ENCODE measurements at places on chromosomes 3 and 15.

- DNase-seq: no peak
Observed at GRCh38 chr15:58951388-58952007, 18.0 kb upstream of the SLTM start.

GRCh38 chr3:48353987-48354386 lies 18.0 kb upstream of the FBXW12 start:
- DNase-seq: no peak

GRCh38 chr3:135869439-135870105 lies 96.0 kb upstream of the PPP2R3A start:
- DNase-seq: no peak

GRCh38 chr3:155727836-155728235 lies 17.0 kb downstream of the PLCH1 start:
- no peak for DNase-seq

DNA sequence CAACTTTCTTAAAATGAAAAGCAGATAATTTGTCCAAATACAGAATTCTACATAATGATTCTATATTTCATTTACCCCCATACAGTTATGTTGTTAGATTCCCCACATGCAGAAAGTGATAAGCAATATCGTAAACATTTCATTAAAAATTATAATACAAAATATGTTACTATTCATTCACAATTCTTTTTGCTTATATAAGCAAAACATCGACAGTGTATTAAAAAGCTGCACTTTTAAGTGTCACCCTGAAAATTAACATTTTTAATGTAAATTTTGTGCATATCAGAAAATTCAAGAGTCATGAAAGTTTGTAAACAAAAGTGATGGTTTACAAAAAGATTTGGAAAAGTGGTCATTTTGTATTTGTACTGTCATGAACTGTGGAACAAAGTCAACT lies 19.2 kb downstream of the TMEM212 start:
- DNase-seq: no peak

DNA sequence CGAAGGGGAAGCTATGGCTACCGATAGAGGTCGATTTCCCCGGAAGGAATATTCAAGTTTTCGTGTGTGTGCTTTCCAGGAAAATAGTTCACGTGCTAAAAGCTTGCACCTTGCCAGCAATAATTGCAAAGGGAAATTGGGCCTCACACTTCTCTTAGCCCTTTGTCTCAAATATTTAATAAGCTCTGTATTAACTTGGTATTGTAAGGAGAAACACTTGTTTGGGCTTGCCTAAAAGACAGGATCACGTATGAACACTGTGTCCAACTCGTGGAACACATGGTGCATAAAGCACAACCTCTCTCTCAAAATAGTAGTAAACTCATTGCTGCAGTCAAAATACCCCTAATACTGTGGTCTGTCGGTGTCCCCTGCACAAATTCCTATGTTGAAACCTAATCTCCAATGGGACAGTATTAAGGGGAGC lies 352 bp upstream of the TMF1 start:
- DNase-seq: no peak

DNA sequence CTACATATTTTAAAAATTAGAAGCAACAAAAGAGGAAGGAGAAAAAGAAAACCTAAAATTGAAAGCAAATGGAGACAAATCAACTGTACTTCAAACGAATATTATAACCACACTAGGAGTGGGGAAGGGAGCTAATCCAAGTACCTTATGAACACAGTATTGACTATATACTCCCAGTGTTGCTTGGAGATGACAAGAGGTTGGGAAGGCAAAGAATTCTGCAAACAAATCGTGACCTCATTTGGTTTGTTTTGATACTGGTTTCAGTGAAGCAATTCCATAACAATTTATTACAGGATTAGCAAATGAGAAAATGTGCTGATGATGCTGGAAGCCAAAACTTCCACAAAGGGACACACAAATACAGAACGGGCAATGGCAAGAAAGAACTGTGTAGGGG lies 268.1 kb downstream of the ULK4 start:
- no peak for DNase-seq

DNA sequence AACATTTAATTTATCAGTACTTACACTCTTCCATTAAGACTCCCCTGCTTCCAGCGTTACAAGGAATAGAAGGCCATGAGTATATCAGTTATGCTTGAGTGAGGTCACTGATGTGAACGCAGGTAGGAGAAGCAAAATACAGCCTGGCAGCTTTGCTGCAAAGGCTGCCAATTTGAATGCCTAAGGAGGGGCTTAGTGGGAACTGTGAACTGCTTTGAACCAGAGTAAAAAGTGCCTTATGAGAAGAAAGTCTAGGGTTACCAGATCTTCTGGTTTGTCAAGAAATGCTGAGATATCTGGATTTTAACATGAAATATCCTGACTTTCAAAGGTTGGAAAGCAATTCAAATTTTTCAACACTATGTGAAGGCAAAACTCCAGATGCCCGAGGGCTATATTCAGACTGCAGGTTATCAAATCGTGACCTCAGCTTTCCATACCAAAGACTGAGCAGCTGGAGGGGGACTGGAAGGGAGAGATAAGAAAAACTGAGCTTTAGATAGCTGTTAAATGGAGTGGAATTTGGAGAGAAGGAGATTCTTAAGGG lies 446.3 kb upstream of the NECTIN3 start:
- no peak for DNase-seq

GRCh38 chr3:33898901-33899300 lies 100.5 kb downstream of the PDCD6IP start:
- no peak for DNase-seq

- DNase-seq: no peak
Observed at GRCh38 chr15:29874977-29875376, 52.7 kb upstream of the TJP1 start.

GRCh38 chr3:179967622-179968021 lies 69.1 kb downstream of the PEX5L start:
- DNase-seq: no peak

DNA sequence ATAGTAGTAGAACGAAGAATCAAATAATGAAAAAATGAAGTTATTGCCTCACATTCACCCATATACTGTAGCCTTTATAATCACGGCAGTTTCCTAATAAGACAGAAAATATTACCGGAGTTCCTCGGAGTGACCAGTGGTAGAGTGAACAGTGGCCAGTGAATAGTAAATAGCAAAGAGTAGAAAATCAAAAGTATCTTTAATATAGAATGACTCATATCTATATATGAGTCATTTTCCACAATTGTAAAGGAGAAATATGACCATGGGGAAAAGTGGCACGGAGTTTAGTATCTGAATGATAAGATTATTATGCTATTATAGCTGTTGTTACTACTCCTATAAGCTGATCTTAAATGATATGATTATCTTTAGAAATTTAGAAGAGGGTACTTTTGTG lies 38.5 kb downstream of the ZBTB20 start:
- no peak for DNase-seq

GRCh38 chr3:43298292-43298691 lies 12.0 kb downstream of the SNRK start:
- DNase-seq: no peak

DNA sequence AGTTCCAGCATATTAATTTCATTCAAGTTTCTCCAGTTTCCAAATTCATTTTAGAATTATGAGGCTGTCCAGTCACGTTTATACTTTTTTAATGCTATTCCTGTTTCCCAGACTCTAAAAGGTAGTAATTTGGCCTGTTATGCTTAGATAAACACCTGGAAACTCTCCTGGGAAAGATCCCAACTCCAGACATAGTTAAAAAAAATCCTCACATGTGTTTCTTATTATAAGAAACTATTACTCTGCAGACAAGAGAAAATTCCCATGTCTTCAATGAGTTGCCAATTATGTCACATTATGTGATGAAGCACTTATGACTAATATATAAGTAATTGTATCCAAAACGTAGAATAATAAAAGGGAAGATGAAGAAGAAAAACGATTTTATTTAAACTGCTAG lies 137.1 kb upstream of the TMC3 start:
- DNase-seq: no peak

GRCh38 chr3:66472313-66473134 lies 28.3 kb downstream of the LRIG1 start:
- DNase-seq: no peak

GRCh38 chr3:55882006-55882405 lies 394.9 kb upstream of the WNT5A start:
- no peak for DNase-seq

DNA sequence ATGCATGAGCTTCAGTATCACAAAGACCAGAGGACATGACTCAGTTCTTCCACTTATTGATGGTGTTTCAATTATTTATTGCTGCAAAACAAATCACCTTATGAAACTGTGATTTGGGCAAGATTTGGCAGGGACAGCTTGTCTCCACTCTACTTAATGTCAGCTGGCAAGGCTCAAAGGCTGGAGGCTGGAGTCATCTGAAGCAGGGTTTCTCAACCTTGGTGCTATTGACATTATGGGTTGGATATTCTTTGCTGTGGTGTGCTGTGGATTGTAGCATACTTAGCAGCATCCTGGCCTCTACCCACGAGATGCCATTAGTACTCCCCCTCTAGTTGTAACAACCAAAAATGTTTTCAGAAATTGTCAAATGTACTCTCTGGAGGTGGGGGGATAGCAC lies 138.8 kb upstream of the PEX5L start:
- DNase-seq: no peak

DNA sequence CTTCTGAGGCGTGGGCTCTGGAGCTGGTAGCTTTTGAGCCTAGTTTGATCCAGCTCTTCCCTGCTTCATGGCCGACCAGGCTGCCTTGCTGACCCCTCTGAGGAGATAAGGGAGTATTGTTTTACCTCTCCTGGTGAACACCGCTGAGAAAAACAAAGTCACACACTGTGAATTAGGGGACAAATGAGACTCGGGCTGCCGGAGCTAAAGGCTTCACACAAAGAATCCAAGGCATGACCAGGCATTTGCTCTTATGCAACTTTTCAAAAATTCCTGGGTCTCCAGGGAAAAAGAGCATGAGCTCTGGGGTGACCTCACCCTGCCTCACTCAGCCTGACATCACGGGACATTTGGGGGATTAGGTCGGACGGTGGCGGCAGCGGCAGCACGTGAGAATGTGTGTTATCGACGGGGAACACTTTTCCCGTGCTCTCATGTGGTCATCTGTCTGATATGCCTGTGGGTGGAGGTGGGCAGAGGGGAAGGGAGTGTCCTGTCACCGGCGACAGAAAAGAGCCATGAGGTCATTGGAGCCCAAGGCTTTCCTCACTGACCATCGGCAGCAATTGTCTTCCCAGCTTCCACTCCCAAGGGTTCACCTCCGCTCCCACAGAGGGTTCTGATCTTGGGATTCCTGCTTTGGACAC lies 61.0 kb downstream of the TMEM44 start:
- no peak for DNase-seq

DNA sequence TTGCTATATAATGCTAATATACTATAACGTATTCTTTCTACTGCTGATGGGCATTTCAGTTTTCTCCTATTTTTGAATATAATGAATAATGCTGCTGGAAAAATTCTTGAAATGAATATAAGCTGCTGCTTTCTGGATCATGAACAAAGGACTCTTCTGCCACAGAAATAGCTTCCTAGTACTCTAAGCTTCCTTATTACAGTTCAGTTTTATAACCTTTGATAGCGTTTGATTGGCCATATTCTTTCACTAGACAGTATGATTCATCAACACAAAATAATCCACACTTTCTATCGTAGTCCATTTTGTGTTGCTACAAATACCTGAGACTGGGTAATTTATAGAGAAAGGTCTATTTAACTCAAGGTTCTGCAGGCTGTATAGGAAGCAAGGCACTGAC lies 16.4 kb upstream of the UBE3A start:
- no peak for DNase-seq

DNA sequence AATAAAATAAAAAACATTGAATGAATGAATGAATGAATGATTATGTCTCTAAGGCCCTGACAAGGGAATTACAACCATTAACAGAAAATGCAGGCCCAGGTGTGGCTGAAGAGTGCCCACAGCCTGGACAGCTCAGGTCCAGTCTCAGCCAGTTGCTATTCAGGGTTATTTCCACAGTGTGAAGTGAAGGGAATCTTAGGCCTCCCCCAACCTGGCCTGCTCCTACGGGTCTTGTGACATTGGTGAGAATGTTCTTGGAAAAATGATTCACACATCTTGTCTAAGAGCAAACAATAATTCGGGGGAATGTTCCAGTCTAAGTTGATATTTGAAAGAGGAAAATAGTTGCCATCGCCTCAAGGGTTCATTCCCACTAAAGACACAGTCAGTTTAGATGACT lies 37.0 kb downstream of the MINDY4B start:
- no peak for DNase-seq

- DNase-seq: no peak
Observed at GRCh38 chr15:52658955-52659354, 20.2 kb downstream of the ATOSA start.

GRCh38 chr3:190746531-190746930 lies 116.0 kb downstream of the GMNC start:
- no peak for DNase-seq
